ENCODE measurements at places on chromosomes 12 and 14. TPM values are rescaled to one million over a fixed set of nuclear protein-coding genes. Genes with fewer than 3 reads are reported as not detected.
A peak's percentile ranks its signal among the peaks of the same experiment; 100 is the strongest.

GRCh38 chr14:101953151-101953550, 11.2 kb upstream of the DYNC1H1 start:
- no peak for DNase-seq

DNA sequence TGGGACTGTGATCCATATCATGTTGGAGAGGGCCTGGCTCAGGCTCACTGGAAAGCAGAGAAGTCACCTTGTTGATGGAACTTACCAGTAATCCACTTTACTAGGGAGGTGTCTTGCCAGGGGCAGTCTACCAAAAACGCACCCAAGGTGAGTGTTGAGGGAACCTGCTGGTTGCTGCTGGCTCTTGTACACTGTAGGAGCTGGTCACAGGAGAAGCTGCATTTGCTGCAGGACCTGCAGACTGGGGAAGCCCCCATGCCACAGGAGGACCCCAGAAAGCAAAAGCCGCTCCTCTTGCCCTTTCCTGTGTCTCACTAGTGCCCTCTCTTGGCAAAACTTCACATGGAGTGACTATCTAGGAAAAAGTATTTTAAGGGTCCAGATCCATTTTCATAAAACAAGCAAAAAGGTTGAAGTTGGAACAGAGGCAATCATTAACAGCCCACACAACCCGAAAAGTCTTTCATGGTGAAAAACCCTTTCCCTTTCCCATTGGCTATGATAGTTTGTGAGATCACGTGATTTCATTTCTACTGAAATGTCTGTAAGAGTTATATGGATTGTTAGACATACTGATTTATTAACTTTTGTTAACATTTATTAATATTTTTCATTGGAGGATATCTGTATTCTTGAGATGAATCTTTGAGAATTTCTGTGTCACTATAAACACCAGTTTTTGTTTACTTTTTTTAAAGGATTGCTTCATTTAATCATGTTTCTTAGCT, 59.2 kb downstream of the RASSF8 start:
- DNase-seq: peak; percentile 27

The RAD9B gene
- total RNA-seq: 0.17 TPM

- no peak for DNase-seq
These were observed 99.8 kb downstream of the DAD1 start for GRCh38 chr14:22489244-22489545.

The HRK gene
- total RNA-seq: 4.3 TPM

The APOF gene
- total RNA-seq: 0.17 TPM

Measured in HCT116 (cell line).